Kidney glomerular epithelial cell (primary cell): ENCODE measurements at places on chromosomes 16 and 17.

- DNase-seq: no peak
Observed at GRCh38 chr17:37438141-37438540, 31.5 kb downstream of the TADA2A start.

GRCh38 chr17:17027442-17028058, 14.7 kb upstream of the MPRIP start:
- no peak for DNase-seq

DNA sequence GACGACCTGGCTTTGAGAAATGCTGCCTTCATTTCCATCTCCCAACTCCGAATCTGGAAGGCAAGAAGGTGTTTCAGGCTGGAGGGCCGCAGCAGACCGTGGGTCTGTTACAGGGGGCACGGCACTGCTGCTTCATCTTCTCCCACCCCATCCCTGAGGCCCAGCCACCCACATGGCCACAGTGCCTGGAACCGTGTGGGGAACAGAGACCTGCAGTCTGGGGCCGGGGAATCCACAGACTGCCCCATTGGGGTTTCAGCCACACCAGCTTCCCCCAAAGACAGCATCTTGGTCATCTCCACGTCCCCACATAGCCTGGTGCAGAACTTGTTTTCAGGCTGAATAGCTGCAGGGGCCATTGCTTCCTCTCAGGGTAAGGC, 74.2 kb downstream of the MRC2 start:
- no peak for DNase-seq

GRCh38 chr17:42389899-42390298, 1.7 kb upstream of the STAT3 start:
- no peak for DNase-seq

GRCh38 chr17:80382446-80382845, 32.5 kb upstream of the ENDOV start:
- DNase-seq: no peak

GRCh38 chr16:22007159-22007508, 777 bp upstream of the MOSMO start:
- DNase-seq: no peak

DNA sequence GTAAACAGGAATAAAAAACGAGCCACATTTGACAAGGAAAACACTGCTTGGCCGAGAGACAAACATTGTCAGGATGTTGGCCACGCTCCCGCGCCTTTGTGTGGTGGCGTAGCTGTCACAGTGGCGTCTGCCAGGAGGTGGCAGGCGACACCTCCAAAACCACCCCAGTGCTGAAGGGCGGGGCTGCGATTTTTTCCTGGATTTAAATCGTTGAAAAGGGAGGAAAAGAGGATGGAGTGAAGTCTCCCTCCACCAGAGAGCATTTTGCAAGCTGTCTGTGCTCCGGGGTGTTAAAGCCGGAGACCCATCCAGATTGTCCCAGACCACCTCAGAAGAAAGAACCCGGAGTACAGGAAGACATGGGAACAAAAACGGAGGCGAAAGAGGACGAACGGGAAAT, 12.7 kb downstream of the MRM3 start:
- DNase-seq: no peak

GRCh38 chr16:875182-876040, 74.9 kb upstream of the GNG13 start:
- DNase-seq: no peak

DNA sequence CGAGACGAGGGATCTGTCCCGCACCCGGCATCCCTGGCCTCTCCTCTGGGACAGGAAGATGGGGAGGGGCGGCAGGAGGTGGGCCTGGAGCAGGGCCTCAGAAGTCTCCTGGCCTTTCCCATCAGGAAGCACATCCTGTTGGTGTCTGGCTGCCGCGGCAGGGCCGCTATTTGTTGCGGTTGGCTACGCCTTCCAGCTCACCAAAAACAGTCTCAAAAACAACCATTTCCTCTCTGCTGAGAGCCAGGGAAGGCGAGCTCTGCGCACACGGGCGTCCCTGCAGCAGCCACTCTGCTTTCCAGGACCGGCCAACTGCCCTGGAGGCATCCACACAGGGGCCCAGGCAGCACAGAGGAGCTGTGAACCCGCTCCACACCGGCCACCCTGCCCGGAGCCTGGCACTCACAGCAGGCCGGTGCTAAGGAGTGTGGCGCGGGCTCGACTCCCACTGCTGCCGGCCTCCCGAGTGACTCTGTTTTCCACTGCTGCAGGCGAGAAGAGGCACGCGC, at the start of gene TMEM204:
TSS of gene TMEM204 (plus strand) at position 224 of the 509 bp plus-strand sequence. CDS start 610 bp downstream, outside the sequence.
- DNase-seq: no peak

- peak; percentile 68 for DNase-seq
Observed at GRCh38 chr17:12659500-12659899, 6.2 kb upstream of the MYOCD start.

- DNase-seq: no peak
Observed at GRCh38 chr17:55432358-55433028, 10.9 kb upstream of the MMD start.

DNA sequence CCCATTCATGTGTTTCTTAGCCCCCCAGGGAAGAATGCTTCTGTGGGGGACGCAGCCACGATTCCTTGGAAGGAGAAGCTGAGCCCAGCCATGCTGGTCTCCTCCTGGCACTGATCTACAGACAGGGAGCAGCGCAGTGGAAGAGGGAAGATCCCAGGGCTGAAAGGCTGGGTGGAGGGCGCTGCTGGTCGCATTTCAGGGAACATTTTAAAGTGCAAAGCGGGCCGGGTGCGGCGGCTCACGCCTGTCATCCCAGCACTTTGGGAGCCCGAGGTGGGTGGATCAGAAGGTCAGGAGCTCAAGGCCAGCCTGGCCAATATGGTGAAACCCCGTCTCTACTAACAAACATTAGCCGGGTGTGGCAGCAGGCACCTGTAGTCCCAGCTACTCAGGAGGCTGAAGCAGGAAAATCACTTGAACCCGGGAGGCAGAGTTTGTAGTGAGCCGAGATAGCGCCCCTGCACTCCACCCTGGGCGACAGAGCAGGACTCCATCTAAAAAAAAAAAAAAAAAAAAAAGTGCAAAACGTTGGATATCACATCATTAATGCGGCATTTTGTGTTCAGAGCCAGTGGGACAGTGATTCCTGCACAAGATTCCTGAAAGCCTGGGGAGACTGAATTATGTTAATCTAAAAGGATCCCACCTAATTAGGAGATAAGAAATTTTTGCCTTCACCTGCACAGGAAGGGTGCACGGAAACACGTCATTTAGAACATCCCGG, 558 bp upstream of the CHMP6 start:
- no peak for DNase-seq

DNA sequence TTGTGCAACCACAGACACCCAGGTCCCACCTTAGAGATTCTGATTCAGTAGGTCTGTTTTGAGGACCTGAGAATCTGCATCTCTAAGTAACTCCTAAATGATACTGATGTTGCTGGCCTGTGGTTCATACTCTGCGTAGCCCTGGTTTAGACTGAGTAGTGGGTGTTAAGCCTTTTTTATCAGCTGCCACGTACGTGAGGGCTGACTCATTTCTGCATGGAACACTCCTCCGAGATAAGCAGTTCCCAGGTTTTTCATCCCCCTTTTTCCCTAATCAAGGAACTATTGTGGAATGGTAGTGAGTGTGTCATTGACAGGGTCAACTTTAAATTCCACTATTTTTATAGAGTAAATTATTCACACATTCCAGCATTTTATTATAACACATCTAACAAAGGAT, 26.1 kb downstream of the CDRT4 start:
- no peak for DNase-seq

- DNase-seq: no peak
Observed at GRCh38 chr17:28947639-28948038, 3.7 kb downstream of the PHF12 start.

GRCh38 chr17:4014148-4014927, 50.1 kb upstream of the ATP2A3 start:
- no peak for DNase-seq

GRCh38 chr17:17691468-17692263, 10.4 kb downstream of the RAI1 start:
- no peak for DNase-seq

DNA sequence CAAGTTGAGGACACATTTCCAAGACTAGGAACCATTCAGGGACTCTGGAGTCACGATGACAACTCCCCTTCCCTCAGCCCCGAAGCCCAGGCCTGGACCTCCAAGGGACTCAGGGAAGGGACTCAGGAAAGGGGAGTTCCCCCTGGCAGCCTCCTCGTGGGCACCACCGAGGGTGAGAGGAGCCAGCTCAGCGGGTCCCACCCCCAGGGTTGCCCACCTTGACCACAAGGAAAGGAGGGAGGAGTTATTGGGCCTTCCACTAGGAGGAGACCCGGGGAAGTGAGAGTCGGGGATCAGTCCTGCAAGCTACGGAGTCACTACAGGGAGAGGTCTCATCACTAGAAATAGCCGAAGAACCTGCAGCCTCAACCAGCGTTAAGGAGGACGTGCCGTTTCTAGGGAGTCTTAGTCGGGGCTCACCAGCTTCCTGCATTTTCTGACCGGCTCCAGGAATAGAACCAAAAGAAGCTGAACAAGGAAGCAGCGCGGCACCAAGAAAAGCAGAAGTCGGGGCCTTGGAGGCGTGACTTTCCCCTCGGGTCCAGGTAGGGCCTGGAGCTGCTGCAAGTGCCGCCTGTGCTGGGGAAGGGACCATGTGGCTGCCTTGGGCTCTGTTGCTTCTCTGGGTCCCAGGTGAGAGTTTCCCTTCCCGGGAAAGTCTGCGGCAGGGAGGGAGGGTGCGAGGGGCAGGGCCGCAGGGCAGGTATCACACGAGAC, at the start of gene CD300A:
TSS of gene CD300A (plus strand) at position 524 of the 717 bp plus-strand sequence. CDS start at position 594, 70 bp downstream.
- no peak for DNase-seq

GRCh38 chr17:46061435-46061834, 62.4 kb downstream of the STH start:
- DNase-seq: no peak

DNA sequence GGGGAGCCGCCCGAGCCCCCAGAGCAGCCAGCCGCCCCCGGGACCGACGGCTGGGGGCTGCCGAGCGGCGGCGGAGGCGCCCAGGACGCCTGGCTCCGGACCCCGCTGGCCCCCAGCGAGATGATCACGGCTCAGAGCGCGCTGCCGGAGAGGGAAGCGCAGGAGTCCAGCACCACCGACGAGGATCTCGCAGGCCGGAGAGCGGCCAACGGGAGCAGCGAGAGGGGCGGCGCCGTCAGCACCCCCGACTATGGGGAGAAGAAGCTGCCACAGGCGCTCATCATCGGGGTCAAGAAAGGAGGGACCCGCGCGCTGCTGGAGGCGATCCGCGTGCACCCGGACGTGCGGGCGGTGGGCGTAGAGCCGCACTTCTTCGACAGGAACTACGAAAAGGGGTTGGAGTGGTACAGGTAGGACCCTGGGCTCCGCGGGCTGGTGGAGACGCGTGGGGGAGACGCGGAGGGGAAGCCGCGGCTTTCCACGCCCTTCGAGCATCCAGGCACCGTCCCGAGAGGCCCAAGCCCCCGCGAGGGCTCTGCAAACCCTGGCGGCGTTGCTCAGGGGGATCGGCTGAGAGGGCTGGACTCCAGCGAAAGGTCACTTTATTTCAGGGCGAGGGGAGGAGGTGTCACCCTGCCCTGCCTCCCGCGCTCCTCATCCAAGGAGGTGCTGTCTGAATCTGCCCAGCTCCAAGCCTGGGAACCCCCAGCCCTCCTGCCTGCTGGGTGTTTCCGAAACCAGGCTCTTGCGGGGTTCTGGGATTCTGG, 1.2 kb downstream of the HS3ST4 start:
- no peak for DNase-seq

- DNase-seq: peak; percentile 36
Observed at GRCh38 chr16:86931410-86931941, 353.1 kb downstream of the FOXL1 start.

DNA sequence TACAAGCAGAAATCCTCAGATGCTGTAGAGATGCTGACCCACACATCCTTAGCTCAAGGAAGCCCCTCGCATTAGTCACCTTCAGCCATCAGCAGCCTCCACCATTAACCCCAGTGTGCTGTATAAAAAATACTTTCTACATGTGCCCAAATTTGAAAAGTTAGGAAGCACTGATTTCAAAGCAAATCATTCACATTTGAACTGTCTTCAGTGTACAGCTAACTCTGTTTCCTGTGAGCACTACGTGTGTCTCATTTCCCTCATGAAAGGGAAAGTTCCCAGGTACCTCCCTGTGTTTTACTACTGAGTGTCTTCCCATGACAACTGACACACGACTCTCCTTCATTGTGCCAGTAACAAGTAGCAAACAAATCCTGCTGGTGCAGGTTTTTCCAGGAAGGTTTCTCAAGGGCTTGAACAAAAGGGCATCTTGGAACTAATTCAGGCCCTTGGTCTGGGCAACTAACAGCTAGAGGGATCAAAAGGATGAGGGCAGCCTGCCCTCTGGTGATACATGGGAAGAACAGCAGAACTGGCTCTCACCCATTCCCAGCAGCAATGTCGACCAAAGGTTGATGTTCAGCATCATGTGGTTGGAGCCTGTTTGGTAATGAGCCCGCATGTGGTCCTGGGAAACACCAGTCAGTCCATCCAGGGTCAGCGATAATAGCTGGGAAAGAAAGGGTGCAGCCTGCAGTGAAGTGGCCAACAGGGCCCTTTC, 4.0 kb downstream of the SLC35B1 start:
- DNase-seq: peak; percentile 23

DNA sequence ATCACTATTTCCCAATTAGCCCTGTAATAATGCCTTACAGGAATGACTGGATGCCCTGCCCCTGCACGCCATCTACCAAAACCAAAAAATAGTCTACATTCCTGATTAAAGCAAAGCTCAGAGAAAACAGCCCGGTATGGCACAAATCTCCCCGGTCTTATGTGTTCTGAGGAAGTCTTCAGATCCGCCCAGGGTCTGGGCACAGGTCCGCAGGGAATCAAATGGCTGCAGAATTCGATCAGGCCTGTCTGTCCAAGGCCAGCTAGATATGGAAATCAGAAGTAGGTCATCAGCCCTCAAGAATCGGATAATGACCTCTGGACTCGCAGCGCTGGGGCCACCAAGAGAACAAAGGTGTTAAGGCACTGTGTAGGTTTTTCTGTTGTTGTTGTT, 171.0 kb downstream of the ZFHX3 start:
- no peak for DNase-seq

DNA sequence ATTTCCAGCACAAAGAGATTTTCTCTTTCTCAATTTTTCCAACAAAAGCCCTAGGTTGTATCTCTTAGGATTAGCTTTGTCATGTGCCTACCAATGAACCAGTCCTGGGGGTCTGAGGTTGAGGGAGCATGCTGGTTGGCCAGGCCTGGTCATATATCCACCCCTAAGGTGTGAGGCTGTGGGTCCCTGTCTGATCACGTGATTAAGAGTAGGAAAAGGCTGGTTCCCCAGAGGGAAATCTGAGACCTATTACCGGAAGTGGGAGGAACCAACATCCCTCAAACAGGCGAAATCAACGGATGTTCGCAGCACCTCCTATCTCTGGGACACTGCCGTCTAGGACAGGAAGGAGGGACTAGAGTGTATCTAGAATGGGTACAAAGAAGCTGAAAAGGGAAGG, 185.7 kb upstream of the IRX5 start:
- DNase-seq: no peak

GRCh38 chr17:15048933-15049794, 216.0 kb downstream of the PMP22 start:
- DNase-seq: no peak

- no peak for DNase-seq
Observed at GRCh38 chr16:75593308-75593707, 27.1 kb downstream of the GABARAPL2 start.

DNA sequence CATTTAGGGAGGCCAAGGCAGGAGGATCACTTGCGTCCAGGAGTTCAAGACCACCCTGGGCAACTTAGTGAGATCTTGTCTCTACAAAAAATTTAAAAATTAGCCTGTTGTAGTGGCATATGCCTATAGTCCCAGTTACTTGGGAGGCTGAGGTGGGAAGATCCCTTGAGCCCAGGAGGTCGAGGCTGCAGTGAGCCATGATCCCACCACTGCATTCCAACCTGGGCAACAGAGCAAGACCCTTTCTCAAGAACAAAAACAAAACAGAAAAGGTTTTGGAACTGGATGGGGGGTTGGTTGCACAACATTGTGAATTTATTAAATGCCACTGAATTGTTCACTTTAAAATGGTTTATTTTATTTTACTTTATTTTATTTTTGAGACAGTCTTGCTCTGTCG, 21.2 kb downstream of the PLXDC1 start:
- DNase-seq: no peak
